Melanocyte of skin (primary cell): ENCODE measurements at places on chromosomes 12 and 14. TPM values are rescaled to one million over a fixed set of nuclear protein-coding genes. Genes with fewer than 3 reads are reported as not detected.

Gene SRRM4
- under 0.01 TPM in 1 of 2 replicates, not detected in the other for total RNA-seq

Gene OASL
- 16.0 and 78.1 TPM in 2 replicates for total RNA-seq

Gene KCNH3
- not detected in 2 replicates for total RNA-seq

Gene MUCL1
- not detected in 2 replicates for total RNA-seq

Gene TMEM253
- under 0.01 TPM in 1 of 2 replicates, not detected in the other for total RNA-seq

Gene MMAB
- 53.9 and 59.5 TPM in 2 replicates for total RNA-seq

Gene RD3L
- not detected in 2 replicates for total RNA-seq

Gene TMEM179
- not detected in 2 replicates for total RNA-seq

Gene KRT6B
- under 0.01 and 0.34 TPM in 2 replicates for total RNA-seq

Gene GPD1
- total RNA-seq, result under 0.01 TPM in 1 of 2 replicates, not detected in the other

Gene HNF1A
- not detected in 2 replicates for total RNA-seq

Gene ZFHX2
- under 0.01 TPM in 2 replicates for total RNA-seq

Gene KLHDC1
- total RNA-seq, result 3.4 and 4.0 TPM in 2 replicates

Gene ERP27
- 0.15 TPM in 1 of 2 replicates, not detected in the other for total RNA-seq

Gene TRPV4
- total RNA-seq, result under 0.01 and 0.73 TPM in 2 replicates

Gene ACOT4
- 4.8 and 5.5 TPM in 2 replicates for total RNA-seq

Gene PUS7L
- 10.3 and 17.8 TPM in 2 replicates for total RNA-seq

Gene KRT85
- total RNA-seq, result not detected in 2 replicates

Gene CHD8
- total RNA-seq, result 61.3 and 76.7 TPM in 2 replicates

Gene CIROP
- not detected in 2 replicates for total RNA-seq

Gene STYX
- total RNA-seq, result 10.3 and 17.1 TPM in 2 replicates

Gene OTOGL
- under 0.01 and 0.15 TPM in 2 replicates for total RNA-seq

Gene FAM181A
- total RNA-seq, result not detected in 2 replicates

Gene NXPH4
- 0.33 and 0.62 TPM in 2 replicates for total RNA-seq

Gene EML1
- 9.1 and 10.3 TPM in 2 replicates for total RNA-seq

Gene ACADS
- 23.3 and 23.4 TPM in 2 replicates for total RNA-seq

Gene CLIP1
- 59.3 and 74.7 TPM in 2 replicates for total RNA-seq

Gene CABP1
- under 0.01 and 0.62 TPM in 2 replicates for total RNA-seq

Gene TEDC1
- 18.0 and 20.6 TPM in 2 replicates for total RNA-seq

Gene SLC5A8
- 0.15 and 0.67 TPM in 2 replicates for total RNA-seq

Gene GPHB5
- total RNA-seq, result not detected in 2 replicates

Gene VWF
- 0.15 and 0.33 TPM in 2 replicates for total RNA-seq

Gene GPR135
- 0.69 and 3.6 TPM in 2 replicates for total RNA-seq

Gene CLEC9A
- total RNA-seq, result not detected in 2 replicates

Gene DIO3
- total RNA-seq, result not detected in 2 replicates

Gene KERA
- not detected in 2 replicates for total RNA-seq

Gene B4GALNT1
- 1.9 and 4.7 TPM in 2 replicates for total RNA-seq

Gene ERP29
- total RNA-seq, result 48.3 and 56.1 TPM in 2 replicates

Gene CSRP2
- 8.0 and 22.7 TPM in 2 replicates for total RNA-seq

Gene TAS2R14
- 3.9 and 4.7 TPM in 2 replicates for total RNA-seq

Gene CAPS2
- 6.3 and 6.9 TPM in 2 replicates for total RNA-seq

Gene RBP5
- not detected in 2 replicates for total RNA-seq

Gene PPP2R5C
- 84.3 and 132 TPM in 2 replicates for total RNA-seq

Gene BDKRB2
- total RNA-seq, result under 0.01 TPM in 2 replicates

Gene FGD6
- 2.1 and 2.9 TPM in 2 replicates for total RNA-seq

Gene CCDC184
- total RNA-seq, result 0.34 and 0.36 TPM in 2 replicates

Gene SERPINA1
- total RNA-seq, result 0.15 and 0.33 TPM in 2 replicates

Gene TAS2R30
- 6.6 and 7.7 TPM in 2 replicates for total RNA-seq
